ENCODE measurements at places on chromosomes 5 and 9.

- no peak for DNase-seq
Observed at GRCh38 chr5:78827725-78828124, 157.4 kb downstream of the ARSB start.

- DNase-seq, result no peak
Observed at GRCh38 chr5:158198636-158199035, 339.7 kb upstream of the CLINT1 start.

GRCh38 chr5:96637196-96637595 lies 25.0 kb upstream of the CAST start:
- DNase-seq, result no peak

DNA sequence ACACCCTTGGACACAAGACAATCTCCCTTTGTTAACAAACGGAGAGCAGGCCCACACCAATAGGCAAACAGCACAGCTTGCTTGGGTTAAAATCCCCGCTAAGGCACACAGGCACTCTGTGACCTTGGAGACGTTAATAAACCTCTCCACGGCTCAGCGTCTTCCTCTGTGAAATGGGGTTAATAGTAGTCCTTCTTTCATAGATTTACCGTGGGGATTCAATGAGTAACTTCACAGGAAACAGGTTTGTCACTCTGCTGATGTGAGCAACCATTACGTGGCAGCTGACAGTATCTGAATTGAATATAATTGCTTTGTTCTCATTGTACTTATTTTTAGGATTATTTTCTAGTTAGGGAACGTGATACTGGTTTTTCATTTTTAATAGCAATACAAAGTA lies 65.2 kb upstream of the ADRA1B start:
- DNase-seq, result peak; percentile 25

- peak; percentile 94 for DNase-seq
Observed at GRCh38 chr9:20981486-20981885, 50.0 kb downstream of the HACD4 start.

DNA sequence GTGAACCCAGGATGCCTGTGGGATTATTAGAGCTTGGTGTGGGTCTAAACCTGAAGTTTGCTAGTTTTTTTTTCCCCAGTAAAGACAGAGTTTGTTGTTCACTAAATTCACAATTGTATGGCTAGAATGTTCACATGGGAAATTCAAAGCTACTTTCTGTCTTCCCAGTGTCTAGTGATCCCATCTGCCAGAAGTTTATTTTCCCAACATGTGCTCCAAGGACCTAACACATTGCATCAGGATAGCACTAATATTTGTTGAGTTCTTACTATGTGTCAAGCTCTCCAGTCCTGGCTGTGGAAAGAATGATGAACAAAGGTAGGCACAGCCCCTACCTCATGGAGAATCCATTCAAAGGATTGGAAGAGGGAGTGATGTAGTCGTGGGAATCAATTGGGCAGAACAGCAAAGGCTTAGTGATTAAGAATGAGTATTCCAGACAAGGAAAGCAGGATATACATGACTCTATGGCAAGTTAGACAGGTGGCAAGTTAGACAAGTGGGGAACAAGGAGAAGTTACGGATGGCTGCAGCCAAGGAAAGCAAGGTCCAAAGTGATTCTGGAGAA lies 521.5 kb upstream of the WWC1 start:
- DNase-seq, result no peak

DNA sequence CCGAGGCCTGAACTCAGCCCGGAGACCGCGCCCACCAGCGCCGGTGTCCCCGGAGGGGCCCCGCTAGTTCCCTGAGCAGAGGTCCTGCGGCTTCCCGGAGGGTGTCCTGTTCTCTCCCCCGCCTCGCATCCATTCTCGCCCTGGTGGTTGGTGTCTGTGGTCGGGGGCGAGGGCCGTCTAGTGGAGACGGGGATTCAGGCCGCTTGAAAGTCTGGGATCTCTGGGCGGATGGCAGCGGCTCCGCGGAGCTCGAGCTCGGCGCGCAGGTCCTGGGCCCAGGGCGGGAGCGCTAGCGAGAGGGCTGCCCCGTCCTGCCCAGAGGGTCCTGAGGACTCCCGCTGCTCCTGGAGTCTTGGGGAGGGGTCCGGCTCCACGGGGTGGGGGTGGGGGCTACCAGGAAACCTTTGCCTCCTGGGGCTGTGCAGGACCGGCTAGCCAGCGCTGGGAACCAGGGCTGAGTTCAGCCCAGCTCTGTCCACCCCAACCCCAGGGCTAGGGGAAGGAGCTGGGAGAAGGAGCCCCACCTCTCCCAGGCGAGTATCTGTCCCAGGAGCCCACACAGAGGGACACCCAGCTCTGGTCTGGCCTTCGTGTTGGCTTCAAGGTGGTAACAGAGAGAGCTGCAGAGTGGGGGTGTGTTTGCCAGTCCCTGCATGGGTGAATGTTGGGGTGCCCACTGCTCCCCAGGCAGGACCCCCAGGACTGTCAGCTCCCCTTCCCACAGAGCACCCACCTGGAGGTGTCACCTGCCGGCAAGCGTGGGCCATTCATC lies 4.0 kb downstream of the TOR4A start:
- DNase-seq, result no peak

- DNase-seq, result peak; percentile 56
Observed at GRCh38 chr5:34914671-34915138, 599 bp downstream of the RAD1 start.

GRCh38 chr5:137731176-137731575 lies 4.7 kb downstream of the KLHL3 start:
- DNase-seq, result peak; percentile 43
